Cardiac muscle cell (in vitro differentiated cells and primary cell): ENCODE measurements at places on chromosomes 2 and 18. TPM values are rescaled to one million over a fixed set of nuclear protein-coding genes. Genes with fewer than 3 reads are reported as not detected.

GRCh38 chr18:64720781-64721464, 572.0 kb upstream of the LINC00305 start:
- no peaks in the 10 kb centered on the region for H3K36me3 ChIP-seq
- H3K4me1 ChIP-seq = no peaks in the 10 kb centered on the region
- H3K27ac ChIP-seq = no peak overlapping the region
- no peaks in the 10 kb centered on the region for H3K27me3 ChIP-seq

DNA sequence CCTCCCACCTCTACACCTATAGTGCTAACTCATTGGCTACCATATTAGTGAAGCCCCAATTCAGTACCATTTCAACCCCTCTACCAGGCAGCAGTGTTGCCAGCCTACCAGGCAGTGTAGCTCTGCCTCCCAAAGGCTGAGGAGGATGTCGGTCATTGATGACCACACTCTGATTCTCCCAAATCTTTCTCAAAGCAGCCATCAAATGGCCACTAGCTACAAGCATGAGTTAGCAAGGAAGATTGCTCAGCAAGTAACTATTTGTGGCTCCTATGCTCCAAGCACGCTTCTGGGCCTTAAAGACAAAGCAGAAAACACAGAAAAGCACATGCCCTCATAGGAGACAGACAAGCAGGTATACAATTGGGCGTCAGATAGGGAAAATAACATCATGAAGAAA, 42.7 kb upstream of the AFF3 start:
- no peaks in the 10 kb centered on the region for H3K27me3 ChIP-seq
- no peak overlapping the region for H3K4me3 ChIP-seq
- H3K4me1 ChIP-seq = peaks cover 7% of the 10 kb centered on the region
- DNase-seq = no peak

DNA sequence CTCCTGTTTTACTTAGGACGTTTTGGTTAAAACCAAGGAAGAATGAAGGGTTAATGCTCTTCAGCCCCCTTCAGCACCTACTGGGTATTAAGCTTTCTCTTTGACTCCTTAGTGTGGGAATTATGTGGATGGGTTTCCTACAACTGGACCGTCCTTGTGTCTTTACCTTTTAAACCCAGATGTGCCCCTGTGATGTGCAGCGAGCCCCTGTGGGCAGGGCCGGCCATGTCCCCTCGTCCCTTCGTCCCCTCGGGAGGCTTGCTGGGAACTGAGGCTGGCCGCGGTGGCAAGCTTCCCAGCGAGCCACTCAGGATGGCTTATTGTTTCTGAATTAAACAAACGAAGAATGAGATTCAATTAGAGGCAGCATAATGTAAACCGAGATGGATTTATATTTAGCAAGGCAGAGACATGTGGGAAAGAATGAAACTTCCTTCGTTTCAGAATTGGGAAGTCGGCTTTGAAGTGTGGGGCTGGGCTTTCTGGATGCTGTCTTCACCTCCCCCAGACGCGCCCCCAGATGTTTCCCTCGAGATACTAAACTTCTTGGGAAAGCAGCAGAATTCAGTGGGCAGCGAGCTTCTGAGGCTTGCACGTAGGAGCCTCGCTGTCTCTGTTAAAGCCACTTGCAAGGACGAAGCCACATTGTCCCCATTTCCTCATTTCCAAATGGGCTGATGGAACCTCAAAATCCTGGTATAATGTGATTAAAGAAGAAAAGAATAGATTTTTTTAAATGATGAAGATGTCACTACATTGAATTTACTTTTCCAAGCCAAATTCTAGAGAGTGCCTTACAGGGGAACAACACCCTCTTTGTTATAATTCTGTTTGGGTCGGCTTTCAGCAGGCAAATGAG, 146.0 kb downstream of the VAPA start:
- H3K27ac ChIP-seq = no peak overlapping the region
- no peak for DNase-seq
- no peaks in the 10 kb centered on the region for H3K27me3 ChIP-seq
- peaks cover 8% of the 10 kb centered on the region for H3K4me1 ChIP-seq
- H3K36me3 ChIP-seq = no peaks in the 10 kb centered on the region

- peak overlapping the region; percentile 54 for H3K4me3 ChIP-seq
- H3K36me3 ChIP-seq = no peaks in the 10 kb centered on the region
- peaks cover 3% of the 10 kb centered on the region for H3K4me1 ChIP-seq
- peak; percentile 58 for DNase-seq
Measured at GRCh38 chr2:68320118-68320641, 431 bp upstream of the CNRIP1 start.

Gene RAB12
- total RNA-seq = 80.1 and 83.9 TPM in 2 replicates

DNA sequence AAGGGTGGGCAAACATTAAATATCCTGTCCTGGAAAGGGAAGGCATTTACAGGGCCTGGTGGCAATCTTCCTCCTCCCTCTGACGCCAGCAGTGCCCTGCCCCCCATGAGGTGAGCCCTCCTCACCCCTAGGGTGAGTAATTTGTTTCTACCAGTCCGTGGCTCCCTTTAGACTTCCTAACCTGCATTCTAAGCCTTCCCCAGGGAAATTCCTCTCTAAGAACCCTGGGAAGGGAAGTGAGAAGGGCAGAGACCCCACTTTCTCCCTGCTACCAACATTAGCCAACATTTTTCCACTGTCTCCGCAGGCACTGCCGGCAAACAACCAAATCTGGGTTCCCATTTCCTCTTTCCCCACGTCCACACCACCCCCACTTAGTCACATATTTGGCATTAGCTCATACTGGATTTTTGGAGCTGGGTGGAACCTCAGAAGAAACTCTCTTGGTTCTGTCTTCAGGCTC, 69.3 kb downstream of the NRP2 start:
- H3K36me3 ChIP-seq = peaks cover 21% of the 10 kb centered on the region
- no peak for DNase-seq
- no peak overlapping the region for H3K27ac ChIP-seq

DNA sequence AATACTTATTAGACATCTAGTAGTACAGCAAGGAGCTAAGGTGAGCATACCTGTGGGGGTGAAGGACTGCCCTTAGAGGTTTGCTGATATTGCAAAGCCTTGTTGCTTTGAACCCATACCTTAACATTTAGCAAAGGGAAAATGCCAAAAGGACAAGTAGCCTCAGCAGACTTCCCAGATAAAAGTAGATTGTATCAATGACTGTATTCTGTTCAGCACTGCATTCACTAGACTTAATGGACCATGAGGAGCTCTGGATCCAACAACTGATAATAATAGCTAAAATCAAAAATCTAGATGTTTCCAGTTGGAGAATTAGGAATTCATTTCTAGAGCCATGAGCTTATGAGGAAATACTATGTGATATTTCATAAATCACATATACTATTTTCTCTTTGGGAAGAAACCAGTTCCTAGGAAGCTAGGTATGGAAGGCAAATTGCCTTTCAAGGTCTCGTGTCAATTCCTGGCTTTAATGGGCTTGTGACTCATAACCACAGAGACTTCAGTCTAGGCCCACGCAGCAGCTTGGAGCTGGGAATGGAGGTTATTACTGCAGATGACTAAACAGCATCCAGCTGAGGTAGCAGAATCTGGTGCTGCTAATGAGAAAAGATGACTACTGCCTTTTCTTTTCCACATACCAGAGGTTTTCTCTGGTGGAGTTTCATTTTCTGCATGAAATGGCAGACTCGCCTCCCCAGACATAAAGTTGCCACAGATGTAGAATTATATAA, 191.2 kb upstream of the NABP1 start:
- no peaks in the 10 kb centered on the region for H3K36me3 ChIP-seq
- H3K4me1 ChIP-seq = no peaks in the 10 kb centered on the region
- no peak for DNase-seq
- no peak overlapping the region for H3K27ac ChIP-seq
- no peaks in the 10 kb centered on the region for H3K27me3 ChIP-seq
- H3K4me3 ChIP-seq = no peak overlapping the region

Gene NPHP1
- 5.8 and 6.2 TPM in 2 replicates for total RNA-seq

DNA sequence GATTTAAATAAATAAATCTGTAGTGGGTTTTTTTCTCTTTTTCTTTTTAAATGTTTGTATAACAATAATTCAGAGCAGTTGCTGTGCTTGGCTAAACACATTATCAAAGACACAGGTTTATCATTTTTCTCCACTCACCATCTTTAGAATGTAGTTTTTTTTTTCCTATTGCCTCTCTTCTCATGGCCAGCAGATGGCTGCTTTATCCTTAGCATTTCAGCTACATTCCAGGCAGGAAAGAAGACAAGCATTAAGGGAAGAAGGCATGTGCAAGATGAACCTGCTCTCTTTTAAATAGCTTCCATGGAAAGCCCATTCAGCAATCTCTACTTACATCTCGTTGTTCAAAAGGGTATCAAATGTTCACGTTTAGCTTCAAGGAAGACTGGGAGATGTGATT, 42.6 kb downstream of the ARHGAP15 start:
- DNase-seq = no peak
- H3K27ac ChIP-seq = no peak overlapping the region
- no peak overlapping the region for H3K4me3 ChIP-seq
- no peaks in the 10 kb centered on the region for H3K4me1 ChIP-seq
- H3K27me3 ChIP-seq = no peaks in the 10 kb centered on the region

Gene MROH2A
- total RNA-seq = 0.12 TPM in 1 of 2 replicates, not detected in the other

DNA sequence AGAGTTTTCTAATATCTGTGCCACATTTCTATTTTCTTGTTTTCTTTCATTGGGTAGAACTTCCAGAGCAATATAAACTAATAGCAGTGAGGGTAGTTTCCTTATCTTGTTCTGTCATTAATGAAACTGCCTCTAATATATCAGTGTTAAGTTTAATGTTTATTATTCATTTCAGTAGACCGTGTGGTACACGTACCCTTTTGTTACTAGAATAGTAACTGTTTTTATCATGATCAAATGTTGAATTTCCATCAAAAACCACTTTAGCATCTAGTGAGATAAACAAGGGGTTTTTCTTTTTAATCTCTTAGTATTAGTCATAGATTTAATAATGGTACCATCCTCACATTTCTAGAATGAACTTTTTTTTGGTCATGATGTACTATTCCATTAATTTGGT, 16.0 kb downstream of the DGUOK start:
- peaks cover 8% of the 10 kb centered on the region for H3K36me3 ChIP-seq
- DNase-seq = no peak
- no peak overlapping the region for H3K27ac ChIP-seq

GRCh38 chr18:79471046-79471445, 75.3 kb downstream of the NFATC1 start:
- H3K27ac ChIP-seq = no peak overlapping the region
- H3K27me3 ChIP-seq = no peaks in the 10 kb centered on the region
- DNase-seq = no peak
- no peaks in the 10 kb centered on the region for H3K36me3 ChIP-seq
- H3K4me1 ChIP-seq = peaks cover under 1% of the 10 kb centered on the region

Gene POTEJ
- 1.1 and 4.1 TPM in 2 replicates for total RNA-seq

DNA sequence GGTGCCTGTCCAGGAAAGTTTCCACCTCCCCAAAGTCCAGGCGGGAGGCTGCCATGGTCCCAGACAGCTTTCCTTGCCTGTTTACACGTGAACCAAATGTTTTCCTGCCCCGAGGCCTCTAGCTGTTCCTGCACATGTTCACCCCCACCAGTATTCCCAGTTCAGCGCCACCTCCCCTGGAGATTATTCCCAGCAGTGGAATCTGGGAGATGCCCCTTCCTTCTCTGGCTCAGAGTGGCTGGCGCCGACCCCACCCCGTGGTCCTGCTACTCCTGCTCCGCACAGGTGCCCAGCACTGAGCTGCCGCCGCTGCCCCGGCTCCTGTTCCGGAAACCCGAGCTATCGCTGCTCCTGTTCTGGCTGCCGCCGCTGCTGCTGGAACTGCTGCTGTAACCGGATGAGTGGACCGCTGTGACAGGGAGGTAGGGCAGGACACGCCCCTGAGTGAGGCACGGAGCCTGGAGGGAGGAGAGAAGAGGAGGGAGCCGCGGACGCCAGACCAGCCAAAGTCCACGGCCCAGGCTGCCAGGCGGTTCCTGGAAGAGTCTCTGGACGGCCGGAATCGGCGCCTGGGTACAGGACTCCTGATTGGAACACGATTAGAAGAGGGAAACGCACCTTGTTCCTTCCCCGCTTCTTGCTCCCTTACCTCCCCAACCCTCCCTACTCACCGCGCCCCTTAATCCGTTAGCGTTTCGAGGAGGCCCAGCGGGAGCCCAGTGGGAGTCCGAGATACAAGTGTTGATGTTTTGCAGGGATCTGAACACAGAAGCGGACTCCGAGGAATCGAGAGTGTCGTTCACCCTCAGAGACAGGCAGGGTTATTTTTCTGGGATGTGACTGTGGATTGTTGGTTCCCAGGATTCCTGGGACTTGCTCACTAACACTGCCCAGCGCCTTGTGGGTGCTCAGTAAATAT, at the start of gene PDE11A:
Gene PDE11A (minus strand): TSS at position 395 of the 919 bp plus-strand sequence. CDS start 340 bp downstream, at position 55.
- no peaks in the 10 kb centered on the region for H3K36me3 ChIP-seq
- no peaks in the 10 kb centered on the region for H3K4me1 ChIP-seq
- peak within 1 kb of the TSS; percentile 40 for H3K4me3 ChIP-seq
- no peak within 1 kb of the TSS for H3K27ac ChIP-seq

DNA sequence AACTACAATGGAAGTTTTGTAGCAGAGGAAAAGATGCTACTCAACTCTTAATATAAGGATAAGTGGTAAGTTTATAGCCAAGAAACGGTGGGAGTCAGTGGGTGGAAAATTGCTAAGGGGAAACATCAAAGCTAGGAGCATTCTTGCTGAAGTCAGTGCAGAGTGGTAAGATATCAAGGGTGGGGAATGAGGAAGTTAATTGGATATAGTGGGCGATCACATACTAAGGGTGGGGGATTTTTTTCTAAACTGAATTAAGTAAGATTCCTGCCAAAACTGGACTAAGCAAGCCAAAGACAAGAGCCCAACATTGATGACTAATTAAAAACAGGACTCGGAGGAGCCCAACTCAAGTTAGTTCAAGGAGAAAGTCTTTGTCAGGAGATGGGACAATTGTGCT, 525.4 kb downstream of the CCDC85A start:
- H3K4me3 ChIP-seq = no peak overlapping the region
- H3K27me3 ChIP-seq = no peaks in the 10 kb centered on the region
- no peak overlapping the region for H3K27ac ChIP-seq
- H3K4me1 ChIP-seq = peaks cover 12% of the 10 kb centered on the region
- H3K36me3 ChIP-seq = no peaks in the 10 kb centered on the region

Gene MEP1B
- total RNA-seq = 0.04 and 0.09 TPM in 2 replicates

- no peak for DNase-seq
- H3K27me3 ChIP-seq = no peaks in the 10 kb centered on the region
- no peak overlapping the region for H3K4me3 ChIP-seq
- no peaks in the 10 kb centered on the region for H3K36me3 ChIP-seq
Measured at GRCh38 chr2:85534881-85535280, 4.1 kb upstream of the MAT2A start.

Gene HOXD4
- total RNA-seq = not detected in 2 replicates

DNA sequence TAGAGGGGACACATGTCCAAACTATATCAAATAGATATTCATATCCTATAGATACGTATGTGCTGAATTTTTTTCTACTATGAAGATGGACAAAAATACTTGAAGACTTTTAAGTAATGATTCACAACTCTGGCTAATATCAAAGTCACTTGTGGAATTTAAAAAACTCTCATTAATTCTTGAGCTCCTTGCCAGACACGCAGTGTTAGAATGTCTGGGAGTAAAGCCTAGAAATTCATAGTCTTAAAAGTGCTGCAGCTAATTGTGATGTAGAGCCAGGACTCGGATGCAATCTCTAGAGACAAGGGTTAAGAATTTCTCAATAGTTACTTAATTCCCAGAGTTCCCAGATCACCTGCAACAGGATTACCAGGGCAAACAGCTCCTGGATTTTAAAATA, 107.4 kb downstream of the ARL6IP6 start:
- H3K4me3 ChIP-seq = no peak overlapping the region
- H3K27ac ChIP-seq = no peak overlapping the region
- no peaks in the 10 kb centered on the region for H3K36me3 ChIP-seq
- H3K4me1 ChIP-seq = no peaks in the 10 kb centered on the region
- H3K27me3 ChIP-seq = no peaks in the 10 kb centered on the region

Gene MYOM1
- total RNA-seq = 209 and 219 TPM in 2 replicates

Gene DSC3
- 1.2 and 3.3 TPM in 2 replicates for total RNA-seq

Gene CGREF1
- total RNA-seq = 0.48 and 1.8 TPM in 2 replicates
